AG04449 (cell line): ENCODE measurements at places on chromosomes 2 and 18.
A peak's percentile ranks its signal among the peaks of the same experiment; 100 is the strongest.

DNA sequence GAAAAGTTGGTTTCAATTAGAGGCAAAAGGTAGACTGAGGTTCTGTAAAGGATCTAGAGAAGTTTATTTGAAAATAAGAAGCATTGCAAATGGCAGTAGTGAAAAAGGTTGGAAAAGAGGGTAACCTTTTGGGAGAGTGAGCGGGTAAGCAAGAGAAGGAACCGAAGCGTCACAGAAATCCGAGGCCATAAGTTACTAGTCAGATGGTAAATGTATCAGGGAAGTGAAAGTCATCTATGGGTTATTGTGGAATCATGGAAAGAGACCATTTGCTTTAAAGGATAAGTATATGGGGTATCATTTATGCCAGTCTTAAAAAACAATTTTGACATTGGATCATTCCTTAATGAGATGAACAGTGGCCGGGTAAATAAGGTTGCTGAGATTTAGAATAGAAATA, 30.5 kb downstream of the EML4 start:
- no peak for DNase-seq

- DNase-seq, result no peak
Measured at GRCh38 chr18:53757328-53757727, 467.1 kb downstream of the MBD2 start.

GRCh38 chr2:120435671-120436459, 89.9 kb downstream of the INHBB start:
- no peak for DNase-seq

- no peak for DNase-seq
Measured at GRCh38 chr2:127068351-127068741, 38.6 kb downstream of the BIN1 start.

DNA sequence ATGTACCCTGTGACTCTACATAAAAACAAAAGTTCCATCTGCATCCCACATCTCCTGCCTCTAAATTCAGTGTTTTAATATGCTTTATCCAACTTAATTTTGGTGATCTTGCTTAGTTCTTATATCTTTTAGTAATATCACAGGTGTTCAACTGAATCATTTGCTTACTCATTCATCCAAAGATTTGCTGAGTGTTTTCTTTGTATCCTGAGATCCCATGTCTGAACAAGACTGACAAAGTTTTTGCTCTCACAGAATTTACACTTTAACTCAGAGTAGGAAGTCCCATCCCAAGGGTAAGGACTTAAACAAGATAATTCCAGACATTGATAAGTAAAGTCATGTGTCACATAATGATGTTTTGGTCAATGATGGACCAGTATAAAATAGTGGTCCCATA, 87.0 kb downstream of the FSIP2 start:
- no peak for DNase-seq

DNA sequence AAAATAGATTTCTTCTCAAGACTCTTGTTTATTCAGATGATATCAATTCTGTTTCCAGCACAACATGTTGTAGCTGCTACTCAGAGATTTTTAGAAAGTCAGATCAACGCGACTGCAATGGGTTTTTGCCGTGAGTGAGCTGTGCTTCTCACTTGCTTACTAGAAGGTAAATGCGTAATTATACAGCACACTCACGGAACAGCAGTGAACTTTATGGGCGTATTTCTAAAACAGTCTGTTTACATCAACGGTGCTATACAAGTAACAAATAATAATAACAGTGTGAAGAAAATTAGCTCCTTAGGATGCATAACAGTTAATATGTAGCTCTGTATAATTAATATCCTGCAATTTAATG, 533.6 kb downstream of the RNF144A start:
- no peak for DNase-seq

DNA sequence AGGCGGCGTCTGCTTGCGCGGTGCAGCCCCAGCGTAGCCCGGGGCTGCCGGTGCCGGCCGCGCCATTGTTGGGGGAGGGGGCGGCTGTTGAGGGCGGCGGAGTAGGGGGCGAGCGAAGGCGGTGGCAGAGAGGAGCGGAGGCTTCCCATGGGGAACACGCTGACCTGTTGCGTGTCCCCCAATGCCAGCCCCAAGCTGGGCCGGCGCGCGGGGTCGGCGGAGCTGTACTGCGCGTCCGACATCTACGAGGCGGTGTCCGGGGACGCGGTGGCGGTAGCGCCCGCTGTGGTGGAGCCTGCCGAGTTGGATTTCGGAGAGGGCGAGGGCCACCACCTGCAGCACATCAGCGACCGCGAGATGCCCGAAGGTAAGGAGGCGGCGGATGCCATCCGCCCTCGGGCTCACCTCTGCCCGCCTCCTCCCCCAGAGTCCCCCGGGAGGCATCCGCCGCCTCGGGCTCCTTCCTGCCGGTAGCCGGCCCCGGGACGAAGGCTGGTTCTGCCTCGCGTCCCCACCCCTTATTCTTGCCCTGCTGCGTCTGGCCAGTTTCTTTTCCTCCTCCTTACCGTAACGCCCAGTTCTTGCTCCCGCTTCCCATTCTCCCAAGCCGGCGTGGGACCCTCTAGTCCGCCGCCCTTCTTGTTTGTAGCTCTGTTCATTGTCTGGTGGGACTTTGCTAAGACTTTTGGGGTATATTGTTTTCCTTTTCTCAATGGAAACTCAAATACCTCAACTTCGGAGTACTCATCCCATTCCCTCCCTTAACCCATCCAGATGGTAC, 500 bp downstream of the CCNYL1 start:
- DNase-seq, result no peak

- DNase-seq, result no peak
Measured at GRCh38 chr2:144131042-144131441, 388.9 kb downstream of the ZEB2 start.

- DNase-seq, result no peak
Measured at GRCh38 chr2:35803126-35803525, 552.5 kb upstream of the CRIM1 start.

DNA sequence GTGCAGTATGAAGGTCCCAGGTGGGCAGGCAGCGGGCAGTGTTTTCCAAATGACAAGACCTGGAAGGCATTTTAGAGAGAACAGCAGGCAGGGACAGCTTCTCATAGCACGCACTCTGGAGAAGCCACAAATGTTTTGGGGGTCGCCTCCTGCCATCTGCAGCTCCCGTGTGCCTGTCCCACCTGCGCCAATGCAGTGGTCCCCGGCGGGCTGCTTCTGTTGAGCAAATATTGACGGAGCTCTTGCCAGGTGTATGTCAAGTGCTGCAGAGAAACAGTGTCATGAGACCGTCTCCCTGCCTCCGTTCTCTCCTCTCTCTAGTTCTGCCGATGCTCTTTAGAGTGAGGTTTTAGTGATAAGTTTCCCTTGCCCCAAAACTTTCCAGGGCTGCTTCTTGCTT, 174.8 kb downstream of the LDLRAD4 start:
- DNase-seq, result no peak

DNA sequence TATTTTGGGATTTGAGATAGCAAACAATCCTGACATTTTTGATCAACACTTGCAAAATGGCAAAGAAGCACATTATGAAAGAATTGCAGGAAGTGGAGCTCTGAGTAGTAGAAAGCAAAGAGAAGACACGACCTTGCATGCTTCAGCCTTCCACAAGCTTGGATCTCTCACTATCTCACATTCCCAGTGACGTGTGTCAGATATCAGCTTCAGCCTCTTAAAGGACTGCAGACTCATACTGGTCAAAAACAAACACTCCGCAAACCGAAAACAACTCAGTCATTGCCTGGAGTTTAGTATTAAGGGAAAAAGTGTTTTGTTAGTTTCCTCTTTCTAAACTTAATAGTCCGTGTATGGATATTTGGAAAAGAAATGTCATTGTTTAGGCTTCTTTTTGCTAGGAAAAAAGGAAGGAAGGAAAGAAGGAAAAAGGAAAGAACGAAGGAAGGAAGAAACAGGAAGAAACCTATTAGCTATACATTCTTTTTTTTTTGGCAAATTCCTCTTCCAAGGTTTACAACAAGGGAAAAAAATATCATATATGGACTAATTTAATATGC, 32.6 kb upstream of the SLC40A1 start:
- DNase-seq, result peak; percentile 54
